ENCODE measurements at places on chromosomes 3 and 15.
A peak's percentile ranks its signal among the peaks of the same experiment; 100 is the strongest.

DNA sequence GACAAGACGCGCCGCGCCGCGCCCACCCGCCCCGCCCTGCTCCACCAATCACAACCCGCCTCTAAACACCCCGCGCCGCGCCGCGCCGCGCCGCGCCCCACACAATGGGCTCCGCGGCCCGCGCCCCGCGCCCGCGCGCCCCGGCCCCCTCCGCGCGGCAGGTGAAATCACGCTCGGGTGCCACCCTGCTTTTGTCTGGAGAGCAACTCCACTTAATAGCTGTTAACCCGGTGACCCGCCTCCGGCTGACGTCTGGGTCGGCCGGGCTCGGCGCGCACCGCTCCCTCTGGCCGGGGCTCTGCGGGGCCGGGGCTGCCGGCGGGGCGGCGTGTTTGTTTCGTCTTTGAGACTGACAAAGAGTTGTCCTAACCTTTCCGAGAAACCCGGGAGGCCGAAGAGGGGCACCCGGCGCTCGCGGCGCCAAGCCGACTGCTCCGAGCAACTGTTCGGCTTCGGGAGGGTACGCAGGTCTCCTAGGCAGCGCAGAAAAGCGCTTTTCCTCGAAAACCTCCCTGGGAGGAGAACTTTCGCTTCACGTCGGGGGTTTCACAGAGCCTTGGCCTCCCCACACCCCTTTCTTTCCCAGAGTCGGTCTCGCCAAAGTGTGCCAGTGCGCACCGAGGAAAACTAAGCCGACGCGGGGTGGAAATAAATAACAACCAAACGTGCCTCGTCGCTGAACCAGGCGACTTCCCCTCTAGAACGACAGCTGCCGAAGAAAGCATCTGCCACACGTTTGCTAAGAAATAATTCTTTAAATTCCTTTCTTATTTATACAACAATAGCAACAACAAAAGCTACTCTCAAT is 518.4 kb downstream of the FOXP1 start:
- peak; percentile 70 for DNase-seq

- DNase-seq, result no peak
Observed at GRCh38 chr3:105304487-105304886, 62.2 kb upstream of the ALCAM start.

- DNase-seq, result no peak
Observed at GRCh38 chr3:107493134-107493533, 29.6 kb upstream of the BBX start.

- no peak for DNase-seq
Observed at GRCh38 chr3:101223016-101223415, 97.4 kb downstream of the IMPG2 start.

- DNase-seq, result no peak
Observed at GRCh38 chr3:126711121-126711760, 7.2 kb downstream of the CHCHD6 start.

GRCh38 chr3:126013751-126014156 is 44.8 kb downstream of the ROPN1B start:
- no peak for DNase-seq

- DNase-seq, result no peak
Observed at GRCh38 chr15:83698294-83698693, 44.4 kb downstream of the ADAMTSL3 start.

DNA sequence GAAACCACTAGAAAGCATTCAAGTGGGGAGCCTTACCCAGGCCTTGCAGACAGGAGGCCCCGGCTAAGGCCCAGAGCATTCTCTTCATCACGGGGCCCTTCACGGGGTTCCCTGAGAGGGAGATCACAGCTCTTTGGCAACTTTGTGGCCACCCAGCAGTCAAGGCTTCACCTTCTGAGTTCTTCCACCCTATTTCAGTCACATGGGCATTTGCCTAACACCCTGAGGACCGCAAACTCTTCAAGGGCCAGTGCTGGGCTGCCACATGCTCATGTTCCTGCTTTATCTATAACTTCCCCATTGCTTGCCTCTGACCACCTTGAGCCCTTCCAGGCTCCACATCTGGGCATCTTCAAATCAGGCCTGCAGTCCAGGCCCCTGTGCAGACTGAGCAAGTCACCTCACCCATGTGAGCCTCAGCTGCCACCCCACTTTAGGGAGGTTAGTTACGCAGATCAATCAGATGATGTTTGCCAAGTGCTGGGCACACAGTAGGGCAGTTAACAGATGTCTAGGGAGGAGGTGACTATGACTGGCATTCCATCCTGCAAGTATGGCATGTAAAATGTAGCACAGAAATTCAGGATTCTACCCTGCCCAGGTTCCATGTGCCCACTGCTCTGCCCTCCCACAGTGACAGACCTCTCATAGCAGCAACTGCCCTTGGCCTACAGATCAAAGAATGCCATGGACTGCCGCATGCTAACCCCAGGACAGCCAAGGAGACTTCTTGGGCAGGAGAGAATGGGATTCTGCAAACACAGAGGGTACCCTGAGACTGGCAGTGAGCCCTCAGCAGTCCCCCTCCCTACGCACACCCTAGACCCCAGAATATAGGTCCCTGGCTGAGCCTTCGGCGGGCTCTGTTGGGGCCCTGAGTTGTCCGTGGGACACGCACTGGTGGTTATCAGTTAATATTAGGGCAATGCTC is 37.6 kb upstream of the ZNF710 start:
- no peak for DNase-seq

- DNase-seq, result no peak
Observed at GRCh38 chr15:96345560-96346399, 15.3 kb downstream of the NR2F2 start.

DNA sequence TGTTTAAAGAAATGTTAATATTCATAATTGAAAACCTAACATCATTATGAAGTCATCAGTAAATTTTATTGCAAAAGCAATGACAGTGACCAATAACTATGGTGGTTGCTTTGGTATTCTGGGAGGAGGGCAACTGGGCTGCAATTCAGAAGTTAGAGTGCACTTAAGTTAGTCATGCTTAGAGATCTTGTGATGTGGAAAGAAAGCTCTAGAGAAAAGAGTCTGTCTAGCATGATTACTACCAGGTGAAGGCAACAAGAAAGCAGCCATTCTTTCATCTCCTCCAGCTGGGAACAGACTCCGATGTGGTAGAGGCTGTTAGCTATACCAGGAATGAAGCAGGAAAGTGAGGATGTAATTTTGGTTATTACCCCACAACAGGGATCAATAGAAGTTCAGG is 625.6 kb downstream of the SI start:
- DNase-seq, result no peak

DNA sequence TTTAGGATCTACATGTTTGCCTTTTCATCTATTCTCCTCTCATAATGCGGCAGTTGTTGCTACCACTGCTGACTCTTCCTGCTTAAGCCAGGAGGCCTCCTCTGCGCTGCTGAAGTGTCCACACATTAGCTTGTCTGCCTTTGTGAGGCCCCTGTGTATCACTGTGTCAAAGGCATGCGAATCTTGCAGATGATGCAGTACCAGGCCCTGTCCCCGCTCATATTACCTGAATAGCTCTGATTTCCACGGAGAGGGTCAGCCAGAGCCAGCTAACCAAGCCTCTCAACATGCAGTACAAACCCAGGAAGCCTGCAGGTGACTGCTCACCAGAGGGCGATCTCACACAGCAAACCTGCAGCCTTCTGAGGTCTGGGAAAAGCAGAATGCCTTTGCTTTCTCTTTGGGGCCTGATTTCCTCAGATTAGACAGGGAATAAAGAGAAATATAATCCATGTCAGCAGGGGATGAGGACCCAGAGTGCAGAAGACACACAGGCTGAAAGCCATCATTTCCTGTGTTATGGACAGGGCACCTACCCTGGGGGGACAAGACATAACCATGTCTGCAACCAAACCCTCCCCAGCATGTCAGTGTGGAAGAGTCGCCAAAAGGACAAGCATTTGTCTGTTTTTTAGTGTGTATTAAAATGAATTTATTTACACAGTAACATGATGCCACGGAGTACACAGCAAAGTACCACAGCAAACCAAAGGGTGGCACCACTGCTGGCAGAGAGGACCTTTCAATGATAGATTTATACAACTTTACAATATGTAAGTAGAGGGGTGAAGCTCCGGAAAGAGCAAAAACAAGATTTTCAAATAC is 36.8 kb upstream of the TSPAN3 start:
- DNase-seq, result peak; percentile 24

DNA sequence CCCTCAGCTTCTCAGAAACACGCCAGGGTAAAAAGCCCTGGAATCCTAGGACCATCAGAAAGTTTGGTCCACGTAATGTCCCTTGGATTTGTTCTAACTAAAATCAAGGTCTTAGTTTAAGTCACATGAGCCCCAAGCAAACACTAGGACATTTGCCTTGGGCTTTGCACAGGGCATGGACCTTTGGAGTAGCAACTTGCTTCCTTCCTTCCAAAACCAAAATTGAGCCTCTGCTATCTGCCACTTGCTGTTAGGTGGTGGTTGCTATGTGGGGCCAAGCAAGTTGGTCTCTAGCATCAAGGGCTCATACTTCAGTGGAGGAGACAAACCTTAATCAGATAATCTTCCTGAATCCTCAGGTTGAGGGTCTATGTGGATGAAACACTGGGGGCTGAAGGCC is 4.0 kb upstream of the DAG1 start:
- no peak for DNase-seq

DNA sequence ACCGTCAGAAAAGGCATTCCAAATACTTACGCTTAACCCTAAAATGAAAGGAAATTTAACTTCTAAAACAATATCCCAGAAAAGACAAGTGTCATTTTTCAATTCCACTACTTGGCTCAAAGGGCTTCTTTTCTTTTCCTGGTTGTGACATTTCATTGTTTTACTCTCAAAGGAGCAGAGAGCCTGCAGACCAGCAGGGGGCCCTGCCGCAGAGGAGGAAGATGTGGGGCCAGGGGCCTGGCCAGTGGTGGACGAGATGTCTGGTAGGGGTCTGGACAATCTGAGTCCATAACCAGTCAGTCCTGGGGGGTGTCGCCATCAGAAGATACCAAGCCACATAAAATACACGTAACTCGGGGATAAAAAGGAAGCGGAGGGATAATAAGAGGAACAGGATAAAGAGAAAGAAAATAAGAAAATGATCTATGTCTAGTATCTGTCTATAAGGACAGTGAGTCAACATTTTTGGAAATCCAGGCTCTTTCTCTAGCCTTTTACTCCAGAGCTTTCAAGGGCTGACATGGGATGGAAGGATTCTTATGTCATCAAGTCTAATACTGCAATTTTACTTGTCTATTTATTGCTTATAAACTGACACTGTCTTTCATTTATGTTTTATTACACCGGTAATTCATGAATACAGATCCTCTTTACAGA is 54.2 kb upstream of the ARHGEF3 start:
- DNase-seq, result peak; percentile 44

DNA sequence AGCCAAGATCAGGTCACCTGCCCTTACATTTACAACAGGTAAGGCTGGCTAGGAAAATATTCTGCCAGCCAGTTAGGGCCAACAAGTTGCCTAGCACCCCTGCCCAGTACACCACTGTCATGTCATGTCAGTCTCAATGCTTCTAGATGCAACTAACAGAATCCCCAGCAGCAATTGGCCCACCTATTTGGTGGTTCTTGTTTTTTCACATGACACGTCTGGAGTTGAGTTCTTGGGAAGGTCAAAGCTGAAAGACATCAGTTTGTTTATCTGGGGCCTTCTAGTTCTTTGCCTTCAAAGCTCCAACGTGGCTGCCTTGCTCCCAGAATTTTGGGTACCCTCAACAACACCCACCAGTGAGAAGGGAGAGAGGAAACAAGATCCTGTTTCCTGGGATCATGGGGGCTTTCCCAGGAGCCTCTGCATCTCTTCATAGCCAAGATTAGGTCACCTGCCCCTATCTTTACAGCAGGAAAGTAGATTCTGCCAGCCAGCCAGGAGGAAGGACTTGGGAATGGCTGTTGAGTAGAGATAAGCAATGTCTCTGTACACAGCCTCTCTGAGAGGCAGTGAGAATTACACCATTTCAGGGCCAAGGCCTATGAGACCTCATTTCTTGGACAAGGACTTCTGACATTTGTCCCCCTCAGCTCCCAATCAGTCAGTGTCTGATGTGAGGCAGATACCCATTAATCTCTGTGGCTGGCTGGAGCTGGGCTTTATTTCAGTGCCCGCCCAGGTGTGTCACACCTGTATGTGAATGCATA is 8.6 kb downstream of the GPX1 start:
- DNase-seq, result no peak

GRCh38 chr15:79644091-79644490 is 212.0 kb downstream of the MINAR1 start:
- no peak for DNase-seq

DNA sequence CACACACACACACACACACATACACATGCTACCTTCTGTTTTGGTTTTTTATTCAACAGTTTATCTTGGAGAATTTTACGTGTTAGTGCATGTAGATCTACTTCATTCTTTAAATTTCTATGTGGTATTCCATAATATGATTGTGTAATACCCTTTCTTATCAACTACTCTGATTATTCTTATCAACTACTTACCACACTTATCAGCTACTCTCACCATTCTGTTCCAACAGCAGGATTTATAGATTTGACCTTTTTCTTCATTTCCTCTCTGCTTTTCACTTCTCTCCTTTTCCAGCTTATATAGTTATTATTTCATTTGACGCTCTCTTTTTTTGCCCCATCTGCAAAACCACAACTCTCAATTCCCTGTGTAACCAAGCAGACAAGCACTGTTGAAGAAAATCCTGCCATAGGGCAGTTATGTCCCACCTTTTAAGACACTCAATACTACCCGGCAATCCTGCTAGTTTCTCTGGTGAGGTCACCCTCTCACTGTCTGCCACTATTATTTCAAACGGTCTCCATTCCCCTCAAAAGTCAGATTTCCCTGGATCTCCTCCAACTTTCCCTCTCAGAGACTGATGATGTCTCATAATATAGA is 56.9 kb upstream of the SATB1 start:
- no peak for DNase-seq

DNA sequence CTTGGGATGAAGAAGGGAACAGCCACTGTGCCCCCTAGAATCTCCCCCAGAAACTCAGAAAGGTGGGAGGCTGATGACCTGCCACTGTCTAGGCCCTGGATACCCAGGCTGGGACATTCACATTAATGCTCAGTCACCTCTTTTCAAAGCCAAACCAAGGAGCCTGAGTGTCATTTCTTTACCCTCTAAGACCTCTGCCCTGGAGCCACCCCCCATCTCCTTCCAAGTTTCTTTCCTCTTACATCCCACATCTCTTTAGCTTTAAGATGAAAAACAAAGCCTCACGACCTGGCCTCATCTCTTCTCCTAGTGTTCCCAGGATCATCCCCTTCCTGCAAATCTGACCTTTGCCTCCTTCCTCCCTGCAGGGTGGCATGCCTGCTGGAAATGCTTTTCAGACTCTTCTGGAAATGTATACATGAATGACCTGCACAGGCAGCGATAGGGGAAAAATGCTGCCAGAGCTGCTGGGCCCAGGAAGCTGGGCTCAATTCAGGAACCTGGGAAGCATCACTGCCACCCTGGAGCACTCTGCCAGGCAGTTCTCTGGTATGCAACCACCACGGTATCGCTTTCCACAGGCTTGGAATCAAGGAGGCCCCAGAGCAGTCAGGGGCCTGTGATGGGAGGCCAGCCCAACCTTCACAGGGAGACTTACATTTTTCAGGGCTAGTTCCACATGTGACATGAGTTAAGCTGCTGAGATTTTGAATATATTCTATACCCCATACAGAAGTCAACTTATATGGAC is 67.6 kb downstream of the DAPK2 start:
- DNase-seq, result no peak

GRCh38 chr3:64138656-64139375 is 86.5 kb downstream of the PRICKLE2 start:
- DNase-seq, result no peak

All from activated naive CD4-positive, alpha-beta T cell treated with Interleukin-2 at 50 U/mL for 16 hours (primary cell).